Central memory CD4-positive, alpha-beta T cell (primary cell): ENCODE measurements at places on chromosomes 4 and X.

DNA sequence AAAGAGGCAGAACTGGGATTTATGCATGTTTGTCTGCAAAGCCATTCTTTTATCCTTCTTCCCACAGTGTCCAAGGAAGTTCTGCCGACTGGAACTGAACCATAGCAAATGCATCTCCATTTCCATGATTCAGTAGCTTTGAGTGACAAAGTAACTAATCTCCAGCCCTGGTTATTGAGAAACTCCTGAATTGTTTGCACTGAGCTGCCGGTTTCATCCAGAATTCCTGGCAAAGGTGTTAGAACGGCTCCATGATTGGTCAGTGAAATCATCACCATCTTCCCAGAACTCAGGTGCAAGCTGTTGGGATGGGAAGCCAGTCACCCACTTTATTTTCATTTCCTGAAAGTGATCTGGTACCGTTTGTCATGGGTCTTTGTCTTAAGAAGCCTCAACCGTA, 47.0 kb upstream of the SLC34A2 start:
- DNase-seq, result no peak

DNA sequence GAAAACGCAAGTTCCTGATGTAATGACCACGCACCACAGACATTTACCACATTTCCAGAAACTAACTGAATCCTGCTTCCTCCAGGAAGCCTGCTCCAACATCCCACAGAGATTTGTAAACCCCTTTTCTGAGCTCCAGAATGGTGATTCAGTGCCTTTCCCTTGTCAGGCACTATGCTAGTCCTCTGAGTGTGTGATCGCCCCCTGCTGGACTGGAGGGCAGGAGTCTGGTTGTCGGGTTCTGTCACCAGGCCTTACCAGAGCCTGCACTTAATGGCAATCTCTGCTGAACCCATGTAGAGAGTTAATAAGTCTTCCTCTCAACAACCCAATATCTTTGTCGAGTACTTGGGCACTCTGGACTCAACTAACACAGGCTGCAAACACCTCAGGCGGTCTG, 14.5 kb upstream of the KDM5C start:
- peak; percentile 8 for DNase-seq

DNA sequence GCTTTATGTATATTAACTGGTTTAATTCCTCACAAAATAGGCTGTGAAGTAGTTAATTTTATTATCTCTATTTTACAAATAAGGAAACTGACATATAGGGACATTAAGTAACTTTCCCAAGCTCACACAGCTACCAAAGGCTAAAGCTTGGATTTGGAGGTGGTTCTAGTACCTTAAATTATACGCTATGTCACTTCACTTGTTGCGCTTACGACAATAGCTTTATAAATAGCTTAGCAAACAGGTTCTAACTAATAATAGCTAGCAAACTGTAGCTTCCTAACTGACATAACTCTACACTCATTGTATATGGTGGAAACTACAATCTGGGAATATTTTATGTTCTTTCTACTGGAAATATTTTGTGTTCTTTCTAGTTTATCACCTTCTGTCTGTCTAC, 666.4 kb upstream of the CPEB2 start:
- DNase-seq, result no peak

- no peak for DNase-seq
Observed at GRCh38 chr4:73734530-73735001, 5.8 kb upstream of the CXCL8 start.

DNA sequence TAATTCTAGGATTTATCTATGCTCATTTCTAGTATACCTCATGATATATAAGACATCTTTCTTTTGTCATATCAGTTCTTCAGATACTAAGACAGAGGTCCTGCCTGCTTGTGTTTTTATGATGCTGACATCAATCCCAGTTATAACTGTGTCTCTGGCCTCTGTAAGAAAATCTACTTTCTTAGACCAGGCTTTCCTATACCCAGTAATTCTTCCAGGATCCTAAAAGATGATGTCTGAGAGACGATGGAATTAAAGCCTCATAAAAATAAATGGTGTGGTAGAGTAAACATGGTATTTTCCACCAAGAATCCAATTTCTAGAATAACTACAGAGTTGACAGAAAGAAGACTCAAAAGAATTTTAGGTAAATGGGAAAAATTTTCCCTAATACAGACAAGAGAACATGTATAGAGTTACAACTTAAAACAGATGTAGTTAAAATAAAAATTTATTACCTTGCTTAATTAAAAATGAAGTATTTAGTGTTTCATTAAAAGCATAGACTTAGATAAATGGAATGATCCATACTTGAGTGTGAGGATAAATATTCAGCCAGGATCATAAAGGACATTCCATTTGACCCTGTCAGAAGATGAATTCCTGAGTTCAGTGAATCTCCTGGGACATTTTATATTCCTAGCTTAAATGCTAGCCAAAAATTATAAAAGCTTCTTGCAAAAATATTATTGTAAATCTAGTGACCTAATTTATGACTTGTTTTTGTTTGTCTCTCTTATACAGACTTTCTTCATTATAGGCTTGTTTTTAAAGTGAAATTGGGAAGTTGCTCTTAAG, 137.4 kb downstream of the PDLIM5 start:
- DNase-seq, result no peak

- DNase-seq, result no peak
Observed at GRCh38 chr4:151854731-151855130, 93.9 kb upstream of the GATB start.
